ENCODE measurements at places on chromosomes 5 and 9.

GRCh38 chr5:126973193-126973592 is 57.2 kb downstream of the MARCHF3 start:
- no peak for DNase-seq

GRCh38 chr9:36976371-36977030 is 57.6 kb downstream of the PAX5 start:
- DNase-seq: no peak

DNA sequence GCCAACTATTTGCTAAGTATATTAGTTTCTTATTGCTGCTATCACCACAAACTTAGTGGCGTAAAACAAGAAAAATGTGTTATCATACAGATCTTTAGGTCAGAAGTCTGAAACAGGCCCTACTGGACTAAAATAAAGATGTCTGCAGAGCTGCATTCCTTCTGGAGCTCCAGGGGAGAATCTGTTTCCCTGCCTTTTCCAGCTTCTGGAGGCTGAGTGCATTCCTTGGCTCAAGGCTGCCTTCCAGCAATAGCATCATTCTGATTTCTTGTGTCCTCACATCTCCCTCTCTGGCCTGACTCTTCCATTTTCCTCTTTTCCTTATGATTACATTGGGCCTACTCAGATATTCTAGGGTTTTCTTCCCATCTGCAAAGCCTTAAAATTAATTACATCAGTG is 15.9 kb downstream of the MAN2A1 start:
- no peak for DNase-seq

DNA sequence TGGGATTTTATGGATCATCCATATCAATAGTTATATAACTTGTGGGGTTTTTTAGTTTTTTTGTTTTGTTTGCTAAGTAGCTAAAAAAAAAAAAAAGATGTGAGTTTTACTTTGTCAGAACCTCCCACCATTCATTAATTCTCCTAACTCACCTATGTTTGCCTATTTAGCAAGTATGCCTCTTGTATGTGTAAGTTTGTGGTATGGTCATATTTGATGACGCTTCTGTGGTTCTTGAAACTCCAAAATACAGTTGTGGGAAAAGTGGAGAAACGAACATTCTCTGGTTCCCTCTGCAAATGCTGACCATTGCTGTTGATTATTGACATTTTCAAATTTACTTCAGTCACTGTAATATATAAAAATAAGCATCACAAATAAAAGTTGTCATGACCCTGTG is 75.7 kb downstream of the PBX3 start:
- DNase-seq: no peak

DNA sequence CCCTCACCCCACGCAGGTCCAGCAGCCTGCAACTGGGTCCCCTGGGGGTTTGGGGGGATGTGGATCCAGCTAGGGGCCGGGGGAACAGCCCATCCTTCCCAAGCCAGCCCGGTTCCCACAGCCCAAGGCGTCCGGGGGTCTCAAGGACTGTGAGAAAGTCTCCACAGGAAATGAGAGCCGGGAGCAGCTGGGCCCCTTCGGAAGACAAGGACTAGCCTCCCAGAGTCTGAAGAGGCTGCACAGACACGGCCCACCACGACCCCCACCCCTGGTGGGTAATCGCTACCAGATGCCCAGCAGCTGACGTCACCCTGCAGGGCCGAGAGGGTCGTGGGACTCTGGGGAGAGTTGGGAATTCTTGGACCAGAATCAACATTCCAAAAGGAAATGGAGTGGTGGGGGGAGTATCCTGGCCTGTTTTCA is 10.5 kb downstream of the SH2D3C start:
- no peak for DNase-seq

DNA sequence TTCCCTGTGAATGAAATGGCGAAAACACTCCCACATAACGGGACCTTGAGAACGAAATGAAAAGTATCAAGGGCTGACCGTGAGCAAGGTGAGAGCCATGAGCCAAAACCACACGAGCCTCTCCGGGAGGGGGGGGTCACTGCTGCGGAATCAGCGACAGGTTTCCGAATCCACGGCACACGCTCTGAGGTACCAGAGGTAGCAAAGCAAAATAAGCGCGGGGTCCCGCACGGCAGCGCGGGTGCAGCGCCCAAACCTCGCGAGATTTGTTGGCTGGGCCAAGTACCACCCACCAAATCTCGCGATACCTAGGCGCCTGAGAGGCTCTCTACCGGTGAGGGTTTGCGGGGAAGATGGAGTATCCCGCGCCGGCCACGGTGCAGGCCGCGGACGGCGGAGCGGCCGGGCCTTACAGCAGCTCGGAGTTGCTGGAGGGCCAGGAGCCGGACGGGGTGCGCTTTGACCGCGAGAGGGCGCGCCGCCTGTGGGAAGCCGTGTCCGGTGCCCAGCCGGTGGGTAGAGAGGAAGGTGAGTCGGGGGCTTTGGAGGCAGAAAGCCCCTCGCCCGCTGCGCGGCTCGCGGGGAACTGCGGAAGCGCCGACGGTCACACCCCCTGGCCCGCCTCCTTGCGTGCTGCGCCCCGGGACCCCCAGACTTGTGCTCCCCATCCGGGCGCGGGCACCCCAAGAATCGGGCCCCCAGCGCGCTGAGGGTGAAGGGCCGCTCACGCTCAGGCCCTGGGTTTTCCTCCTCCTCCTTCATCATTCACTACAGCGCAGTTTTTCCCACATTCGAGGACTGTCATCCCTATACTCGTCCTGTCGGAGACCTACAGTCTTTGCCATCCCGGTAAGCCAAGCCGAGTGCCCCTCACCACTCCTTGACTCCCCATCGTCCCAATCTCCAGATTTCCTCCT is at the start of gene ZNF346:
ZNF346 (plus strand) TSS at position 311 of the 917 bp plus-strand sequence; CDS start at position 354, 43 bp downstream.
- DNase-seq: peak; percentile 86

DNA sequence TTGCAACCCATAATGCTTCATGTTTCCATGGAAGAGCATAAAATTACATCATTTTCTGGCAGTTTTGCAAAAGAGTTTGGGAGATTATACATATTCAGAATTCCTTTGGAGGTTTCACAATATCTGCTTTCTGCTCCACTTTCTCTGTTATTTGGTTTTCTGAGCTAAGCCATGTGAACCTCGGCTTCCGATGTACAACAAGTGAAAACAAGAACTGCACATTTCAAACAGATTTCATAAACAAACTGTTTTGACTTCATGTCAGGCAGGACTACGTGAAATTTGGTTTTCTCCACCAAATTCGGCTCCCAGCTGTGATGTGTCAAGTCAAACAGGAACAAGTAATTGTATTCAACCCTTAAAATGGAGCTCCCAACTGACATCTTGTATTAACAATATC is 609.8 kb downstream of the IRX1 start:
- DNase-seq: no peak

DNA sequence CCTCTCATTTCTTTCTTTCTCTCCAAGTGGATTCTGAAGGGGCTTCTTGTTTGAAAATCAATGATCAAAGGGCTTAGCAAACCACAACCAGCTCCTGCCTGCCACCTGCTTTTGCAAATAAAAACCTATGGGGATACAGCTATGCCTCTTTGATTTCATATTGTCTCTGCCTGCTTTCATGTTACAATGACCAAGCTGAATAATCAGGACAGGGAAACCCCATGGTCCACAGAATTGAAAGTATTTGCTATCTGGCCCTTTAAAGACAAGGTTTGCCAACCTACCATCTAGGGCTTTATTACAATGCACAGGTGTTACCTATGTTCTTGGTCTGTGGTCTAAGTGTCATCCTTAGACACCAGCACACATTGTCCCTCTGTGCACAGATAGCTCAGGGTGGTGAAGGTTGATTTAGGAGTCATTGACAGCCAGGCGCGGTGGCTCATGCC is 28.8 kb upstream of the PLIN2 start:
- no peak for DNase-seq

Data from RCC 7860 (cell line).